Activated CD4-positive, alpha-beta memory T cell treated with anti-CD3 and anti-CD28 coated beads, Interleukin-2, amount 10 ng/mL, durations not matched to agents 7 days and 5 days (primary cell): ENCODE measurements at places on chromosomes 6 and 20. TPM values are rescaled to one million over a fixed set of nuclear protein-coding genes. Genes with fewer than 3 reads are reported as not detected.

DNA sequence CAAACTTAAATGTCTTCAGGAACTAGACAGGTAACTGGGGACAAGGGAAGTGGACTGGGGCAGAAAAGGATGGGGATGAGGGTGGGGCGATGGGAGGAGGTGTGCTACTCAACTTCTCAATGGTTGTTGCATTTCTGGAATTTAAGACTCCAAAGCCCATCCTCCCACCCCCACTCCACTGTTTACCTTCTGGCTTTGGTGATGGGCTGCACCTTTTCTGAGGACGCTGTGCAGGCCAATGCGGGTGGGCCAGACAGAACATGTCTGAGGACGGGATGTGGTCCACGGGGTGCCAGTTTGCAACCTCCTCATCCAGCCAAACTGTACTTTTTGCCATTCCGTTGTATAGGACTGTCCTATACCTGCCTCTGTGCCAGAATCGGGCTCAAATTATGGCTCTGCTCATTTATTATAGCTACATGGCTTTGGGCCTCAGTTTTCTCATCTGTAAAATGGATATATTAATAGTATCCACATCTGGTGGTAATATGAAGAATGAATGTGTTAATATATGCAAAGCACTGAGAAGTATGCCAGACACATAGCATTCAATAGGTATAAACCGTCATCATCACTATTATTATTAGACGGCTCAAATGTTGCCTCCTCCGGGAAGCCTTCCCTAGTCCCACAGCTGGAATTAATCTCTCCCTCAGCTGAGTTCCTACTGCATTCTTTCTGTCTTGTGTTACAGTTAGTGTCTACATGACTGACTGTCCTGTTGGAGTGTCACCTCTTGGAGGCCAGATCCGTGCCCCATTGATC is 31.0 kb upstream of the VEGFA start:
- no peak for DNase-seq

DNA sequence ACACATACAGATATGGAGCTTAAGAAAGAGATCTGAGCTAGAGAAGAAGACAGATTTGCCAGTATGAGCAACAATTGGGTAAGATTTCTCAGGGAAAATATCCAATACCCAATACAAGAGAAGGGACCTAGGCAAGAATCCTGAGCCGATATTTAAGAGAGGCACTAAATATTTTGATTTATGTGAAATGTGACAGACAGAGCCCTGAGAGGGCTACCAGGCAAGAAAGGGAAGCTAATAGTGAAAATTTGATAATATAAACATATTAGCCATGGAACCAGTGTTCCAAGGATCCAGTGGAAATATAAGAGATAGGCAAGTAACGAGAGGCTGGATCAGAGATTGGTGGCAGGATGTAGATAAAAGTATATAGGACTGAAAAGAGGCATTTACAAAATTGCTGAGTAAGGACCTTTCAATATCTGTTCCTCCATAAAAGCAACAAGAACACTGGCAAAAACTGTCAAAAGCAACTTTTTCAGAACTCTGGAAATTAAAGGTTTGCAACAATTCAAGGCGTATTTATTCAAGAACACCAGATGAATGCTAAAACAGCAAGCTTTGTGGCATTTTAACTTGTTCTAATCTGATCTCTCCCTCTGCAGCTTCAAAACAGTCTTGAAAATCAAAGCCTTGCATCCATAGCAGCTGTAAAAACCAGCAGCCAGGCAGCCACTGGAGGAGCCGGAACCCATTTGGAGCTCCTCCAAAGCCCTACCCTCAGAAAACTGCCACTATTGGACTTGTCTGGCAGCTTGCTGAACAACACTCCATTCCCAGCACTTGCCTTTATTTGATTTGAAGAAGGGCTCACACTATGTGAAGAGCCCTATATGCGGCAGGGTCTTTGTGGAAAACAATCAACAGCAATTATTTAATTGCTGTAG is 58.8 kb downstream of the REV3L start:
- DNase-seq, result no peak

DNA sequence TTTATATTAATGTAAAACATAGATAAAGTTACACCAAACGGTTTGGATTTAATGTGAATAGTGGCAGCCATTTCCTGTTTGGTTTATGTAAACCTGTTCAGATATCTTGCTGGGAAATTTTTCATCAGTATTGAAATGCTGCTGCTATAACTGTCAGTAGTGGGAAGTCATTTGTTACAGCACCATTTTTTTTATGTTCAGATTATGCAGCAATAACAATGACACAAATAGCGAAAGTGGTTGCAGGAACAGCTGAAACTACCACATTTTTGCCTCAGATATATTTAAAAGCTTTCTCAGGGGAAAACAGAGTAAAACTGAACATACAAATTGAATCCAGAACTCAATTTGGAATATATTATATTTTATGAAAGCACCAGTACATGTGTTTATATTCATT is 128.8 kb upstream of the SIM1 start:
- no peak for DNase-seq

GRCh38 chr20:52049001-52049731 is 142.4 kb downstream of the ZFP64 start:
- no peak for DNase-seq

- no peak for DNase-seq
These were observed 859.7 kb downstream of the EPHA7 start for GRCh38 chr6:92559611-92560010.

CAP2 gene
- not detected for total RNA-seq

RIMS1 gene
- not detected for total RNA-seq

- DNase-seq, result no peak
These were observed 1.8 kb downstream of the SIM1 start for GRCh38 chr6:100462706-100463629.

- DNase-seq, result no peak
These were observed 154.3 kb upstream of the TENT5A start for GRCh38 chr6:81906709-81907204.

DNA sequence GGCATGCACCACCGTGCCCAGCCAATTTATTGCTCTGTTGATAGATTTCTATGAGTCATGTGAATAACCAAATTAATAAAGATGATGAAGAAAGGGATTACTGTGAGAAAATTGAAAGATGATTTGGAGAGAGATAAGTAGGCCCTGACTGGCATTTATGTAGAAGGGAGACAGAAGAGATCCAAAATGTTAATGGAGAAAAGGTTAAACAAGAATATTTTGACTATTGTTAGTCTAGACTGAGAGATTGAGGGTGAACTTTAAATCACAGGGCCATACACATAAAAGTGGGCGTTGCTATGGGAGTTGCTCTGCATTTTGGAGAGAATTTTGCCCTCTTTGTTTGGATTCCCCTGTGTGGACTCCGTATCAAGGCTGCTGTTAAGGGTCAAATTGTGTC is 68.9 kb upstream of the SCAF8 start:
- DNase-seq, result no peak

GRCh38 chr6:131997429-131998153 is 46.4 kb upstream of the CCN2 start:
- no peak for DNase-seq

SPTLC3 gene
- total RNA-seq, result not detected

GRCh38 chr20:36676701-36677421 is 30.9 kb upstream of the SLA2 start:
- no peak for DNase-seq

GRCh38 chr6:35181933-35182612 is 31.7 kb upstream of the SCUBE3 start:
- no peak for DNase-seq

DNA sequence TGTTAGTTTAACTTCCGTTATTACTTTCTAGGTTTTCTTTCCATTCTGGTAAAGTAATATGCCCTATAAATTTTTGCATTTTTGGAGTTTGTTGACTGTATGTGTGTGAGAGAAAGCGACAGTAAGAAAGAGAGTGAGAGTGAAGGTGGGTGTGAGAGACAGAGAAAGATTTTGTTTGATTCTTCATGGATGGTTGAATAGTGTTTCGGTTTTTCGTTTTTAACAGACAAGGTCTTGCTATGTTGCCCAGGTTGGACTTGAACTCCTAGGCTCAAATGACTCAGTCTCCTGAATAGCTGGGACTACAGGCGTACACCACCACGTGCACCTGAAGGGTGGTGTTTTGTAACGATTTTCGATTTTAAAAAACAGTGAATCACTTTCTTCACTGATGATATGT is 329.1 kb upstream of the RUNX2 start:
- DNase-seq, result no peak

HCRTR2 gene
- total RNA-seq, result not detected

DNA sequence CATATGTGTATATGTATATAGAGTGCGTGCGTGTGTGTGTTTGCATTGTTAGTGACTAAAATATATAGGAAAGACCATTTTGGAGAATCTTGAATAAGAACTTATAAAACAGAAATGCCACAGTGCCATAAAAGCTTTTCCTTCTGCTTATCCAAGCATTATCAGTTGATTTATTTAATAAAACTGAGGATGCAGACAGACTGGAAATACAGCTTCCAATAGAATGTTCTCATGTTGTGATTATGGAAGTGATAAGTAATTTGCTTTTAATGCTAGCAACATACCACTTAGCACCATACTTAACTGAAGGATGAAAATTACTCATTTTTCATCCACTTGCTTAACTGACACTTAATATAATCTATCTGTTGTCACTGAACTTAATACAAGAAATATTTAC is 820.1 kb downstream of the TFAP2A start:
- no peak for DNase-seq

- no peak for DNase-seq
These were observed 285.3 kb upstream of the CITED2 start for GRCh38 chr6:139659711-139660110.

GRCh38 chr20:38170219-38170825 is 5.3 kb upstream of the TGM2 start:
- no peak for DNase-seq

GRCh38 chr6:3623451-3624249 is 127.9 kb downstream of the PXDC1 start:
- DNase-seq, result no peak

C20orf141 gene
- not detected for total RNA-seq

GRCh38 chr6:136720045-136720770 is 72.1 kb downstream of the MAP3K5 start:
- peak; percentile 57 for DNase-seq

GRCh38 chr6:1552296-1552761 is 57.4 kb upstream of the FOXC1 start:
- DNase-seq, result peak; percentile 28

UBD gene
- total RNA-seq, result 0.38 TPM

LST1 gene
- total RNA-seq, result 69.8 TPM

HCK gene
- 0.35 TPM for total RNA-seq

DNA sequence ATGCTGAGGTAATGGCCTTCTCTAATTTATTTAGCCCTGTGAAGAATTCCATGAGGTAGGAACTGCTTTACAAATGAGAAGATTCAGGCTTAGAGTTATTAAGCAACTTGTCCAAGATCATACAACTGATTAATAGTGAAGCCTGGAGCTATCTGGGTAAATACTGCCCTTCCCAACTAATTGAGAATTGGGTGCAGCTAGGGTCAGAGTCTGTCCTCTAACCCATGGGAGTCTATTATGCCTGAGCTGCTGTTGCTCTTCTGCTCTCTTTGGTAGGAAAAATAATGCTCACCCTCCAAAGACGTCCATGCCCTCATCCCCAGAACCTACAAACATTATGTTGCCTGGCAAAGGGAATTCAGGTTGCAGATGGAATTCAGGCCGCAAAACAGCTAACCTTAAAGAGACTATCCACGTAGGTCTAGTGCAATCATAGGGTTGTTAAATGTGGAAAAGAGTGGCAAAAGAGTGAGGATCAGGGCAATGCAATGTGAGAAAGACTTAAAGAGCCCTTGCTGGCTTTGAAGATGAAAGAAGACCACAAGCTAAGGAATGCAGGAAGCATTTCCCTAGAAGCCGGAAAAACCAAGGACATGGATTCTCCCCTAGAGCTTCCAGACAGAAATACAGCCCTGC is 90.1 kb downstream of the SPTLC3 start:
- no peak for DNase-seq

GRCh38 chr6:25202504-25202903 is 76.7 kb upstream of the CARMIL1 start:
- DNase-seq, result no peak

GRCh38 chr6:43943781-43944250 is 173.8 kb downstream of the VEGFA start:
- no peak for DNase-seq

GRCh38 chr6:6688283-6688682 is 99.8 kb downstream of the LY86 start:
- DNase-seq, result no peak

PTK7 gene
- total RNA-seq, result 0.23 TPM

- DNase-seq, result no peak
These were observed 245.3 kb downstream of the HACE1 start for GRCh38 chr6:104614394-104614793.

SMPD2 gene
- 15.9 TPM for total RNA-seq

MYH7B gene
- 0.08 TPM for total RNA-seq

BTNL2 gene
- not detected for total RNA-seq

GRCh38 chr6:137666202-137666774 is 172.1 kb upstream of the OLIG3 start:
- no peak for DNase-seq

- no peak for DNase-seq
These were observed 41.4 kb upstream of the SH3BGRL2 start for GRCh38 chr6:79589701-79590100.

- no peak for DNase-seq
These were observed 1.2 kb downstream of the PTPRA start for GRCh38 chr20:2874456-2874855.

DNA sequence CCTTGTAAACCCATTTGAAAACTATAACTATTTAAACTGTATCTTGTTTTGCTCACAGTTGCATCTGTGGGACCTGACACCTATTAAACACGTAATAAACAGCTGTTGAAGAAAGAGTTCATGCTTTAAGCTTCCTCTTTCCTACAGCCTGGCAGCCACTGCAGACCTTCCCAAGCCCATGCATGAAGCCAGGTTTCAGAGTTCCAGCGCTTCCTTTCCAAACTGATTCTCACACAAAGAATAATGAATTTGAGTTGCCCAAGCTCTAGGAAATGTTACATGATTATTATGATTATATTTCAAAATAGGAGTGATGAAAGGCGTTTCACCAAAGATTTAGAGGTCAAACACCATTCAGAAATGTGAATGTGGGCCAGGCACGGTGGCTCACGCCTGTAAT is 3.7 kb downstream of the AGPAT4 start:
- DNase-seq, result no peak

GJA10 gene
- 3.4 TPM for total RNA-seq

- peak; percentile 79 for DNase-seq
These were observed 7.1 kb upstream of the CAPN11 start for GRCh38 chr6:44151348-44152108.

GRCh38 chr6:33248643-33248931 is 23.1 kb downstream of the VPS52 start:
- no peak for DNase-seq

DNA sequence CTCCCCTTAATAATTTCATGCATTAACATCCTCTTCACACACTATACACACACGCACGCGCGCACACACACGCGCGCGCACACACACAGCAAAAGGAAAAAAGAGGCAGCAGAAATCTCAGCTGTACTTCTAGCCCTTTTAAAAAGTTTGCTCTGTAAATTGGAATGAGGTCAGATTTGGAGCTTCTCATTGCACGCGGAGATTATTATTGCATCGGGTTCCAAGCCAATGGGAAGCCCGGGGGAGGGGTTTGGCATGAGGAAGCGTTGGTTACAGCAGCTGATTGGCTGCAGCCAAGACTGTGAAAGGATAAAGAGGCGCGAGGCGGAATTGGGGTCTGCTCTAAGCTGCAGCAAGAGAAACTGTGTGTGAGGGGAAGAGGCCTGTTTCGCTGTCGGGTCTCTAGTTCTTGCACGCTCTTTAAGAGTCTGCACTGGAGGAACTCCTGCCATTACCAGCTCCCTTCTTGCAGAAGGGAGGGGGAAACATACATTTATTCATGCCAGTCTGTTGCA is at the start of gene SOX4:
Gene SOX4, plus strand, starts transcription at position 340 of the 515 bp plus-strand sequence. CDS start 784 bp downstream, outside the sequence.
- peak; percentile 52 for DNase-seq

BYSL gene
- 23.9 TPM for total RNA-seq

- no peak for DNase-seq
These were observed 177.4 kb downstream of the TFAP2A start for GRCh38 chr6:10237298-10238038.

- no peak for DNase-seq
These were observed 48.3 kb upstream of the EEF1A1 start for GRCh38 chr6:73569121-73569520.
